Transverse colon (tissue), 4 donors: ENCODE measurements at places on chromosomes 7 and 10.
A peak's percentile ranks its signal among the peaks of the same experiment; 100 is the strongest.

DNA sequence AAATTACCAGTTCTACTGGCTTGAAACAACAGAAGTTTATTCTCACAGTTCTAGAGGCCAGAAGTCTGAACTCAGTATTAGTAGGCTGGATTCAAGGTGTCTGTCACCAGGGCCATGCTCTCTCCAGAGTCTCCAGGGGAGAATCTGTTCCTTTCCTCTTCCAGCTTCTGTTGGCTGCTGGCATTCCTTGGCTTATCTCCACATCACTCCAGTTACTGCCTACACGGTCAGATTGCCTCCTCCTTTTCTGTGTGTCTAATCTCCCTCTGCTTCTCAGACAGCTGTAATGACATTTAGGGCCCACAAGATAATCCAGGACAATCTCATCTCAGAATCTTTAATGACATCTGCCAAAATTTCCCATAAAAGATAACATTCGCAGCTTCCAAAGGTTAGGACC, 36.6 kb downstream of the MAPK8 start:
- no peak for DNase-seq

DNA sequence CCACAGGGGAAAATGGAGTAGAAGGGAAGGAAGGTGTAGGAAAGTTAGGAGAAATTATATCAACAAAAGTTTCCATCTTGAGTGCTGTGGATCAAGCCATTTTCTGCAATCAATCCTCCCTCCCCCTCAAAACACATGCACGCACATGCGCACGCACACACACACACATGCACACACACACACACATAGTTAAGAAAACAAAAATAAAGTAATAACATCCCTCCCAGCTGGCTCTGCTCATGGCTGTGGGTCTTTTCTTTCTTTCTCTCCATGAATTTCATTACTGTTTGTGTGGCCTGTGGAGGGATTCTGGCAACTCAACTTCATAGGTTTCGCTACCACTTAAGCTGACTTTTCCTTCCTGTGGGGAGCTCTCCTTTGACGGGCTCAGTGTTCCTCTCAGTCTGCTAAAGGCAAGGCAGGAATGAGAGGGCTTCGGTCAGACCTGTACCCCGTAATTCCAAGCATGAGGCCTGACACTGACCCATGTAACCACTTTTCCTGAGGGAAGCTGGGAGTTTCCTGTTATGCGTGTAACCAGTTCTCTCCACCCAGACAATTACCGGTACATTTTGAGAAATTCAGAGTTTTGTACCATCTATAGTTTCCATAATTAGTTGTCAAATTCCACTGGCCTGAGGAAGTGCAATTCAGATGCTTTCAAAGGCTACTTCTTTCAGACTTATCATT, 79.8 kb downstream of the ZNF92 start:
- no peak for DNase-seq

DNA sequence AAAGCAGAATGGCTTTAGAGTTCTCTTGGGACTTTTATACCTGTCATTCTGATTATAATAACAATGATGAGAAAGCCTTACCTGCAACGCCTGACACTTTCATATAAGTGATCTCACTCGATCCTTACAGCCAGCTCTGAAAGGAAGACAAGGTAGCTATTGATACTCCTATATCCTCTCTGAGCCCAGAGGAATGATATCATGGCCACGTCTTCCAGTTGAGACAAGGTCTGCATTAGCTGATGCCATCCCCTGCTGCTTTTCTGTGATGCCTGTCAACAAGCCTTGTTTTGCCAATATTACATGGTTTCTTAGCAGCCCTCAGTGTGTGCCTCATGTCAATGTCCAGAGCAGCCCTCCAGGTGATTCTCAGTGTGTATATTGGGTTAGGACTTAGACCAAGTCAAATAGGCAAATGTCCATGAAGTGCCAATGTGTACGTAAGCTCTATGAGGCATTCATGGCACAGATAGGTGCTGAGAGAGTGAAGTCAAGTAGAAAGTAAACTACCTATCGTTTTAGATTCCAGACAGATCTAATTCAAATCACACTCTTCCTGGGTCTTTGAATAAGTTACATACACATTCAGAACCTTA, 405.9 kb downstream of the ADRA2A start:
- DNase-seq: no peak

DNA sequence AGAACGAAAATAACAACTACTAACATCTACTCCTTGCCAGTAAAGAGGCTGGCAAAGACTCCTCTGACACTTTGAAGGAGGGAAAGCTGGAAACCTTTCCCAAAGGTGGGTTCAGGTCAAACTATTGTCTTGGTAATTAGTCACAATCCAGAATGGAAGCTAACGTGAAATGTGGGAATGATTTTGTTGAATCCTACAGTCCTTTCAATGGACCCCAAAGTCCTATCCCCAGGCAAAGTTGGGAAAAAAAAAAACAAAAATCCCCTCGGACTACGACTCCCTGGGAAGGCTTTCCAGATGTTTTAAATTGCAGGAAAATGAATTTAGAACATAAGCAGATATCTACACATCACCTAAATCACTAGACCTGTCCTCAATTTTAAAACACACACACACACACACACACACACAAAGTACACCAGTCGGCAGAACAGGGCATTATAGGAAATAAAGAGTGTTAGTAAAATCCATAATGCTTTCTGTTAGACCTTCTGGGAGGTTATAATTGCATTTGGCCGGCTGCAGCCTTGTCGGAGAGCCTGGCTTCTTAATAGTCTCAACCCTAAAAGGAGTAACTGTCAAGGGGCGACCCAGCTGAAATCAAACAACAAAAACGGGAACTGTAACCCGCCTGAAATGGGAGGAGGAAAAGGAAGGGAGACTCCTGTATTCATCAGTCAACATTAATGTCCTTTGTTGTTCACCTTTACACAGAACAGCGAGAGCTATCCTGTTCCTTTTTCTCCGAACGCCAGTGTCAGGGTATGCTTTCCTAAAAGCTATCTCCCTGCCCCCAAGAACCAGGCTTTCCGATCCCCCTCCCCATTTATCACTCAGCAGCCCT, 1.5 kb downstream of the DOCK4 start:
- no peak for DNase-seq

GRCh38 chr7:101699881-101700823, 71.1 kb upstream of the MYL10 start:
- no peak for DNase-seq

GRCh38 chr7:33698692-33699128, 206.6 kb upstream of the BMPER start:
- DNase-seq: peak; percentile 16

DNA sequence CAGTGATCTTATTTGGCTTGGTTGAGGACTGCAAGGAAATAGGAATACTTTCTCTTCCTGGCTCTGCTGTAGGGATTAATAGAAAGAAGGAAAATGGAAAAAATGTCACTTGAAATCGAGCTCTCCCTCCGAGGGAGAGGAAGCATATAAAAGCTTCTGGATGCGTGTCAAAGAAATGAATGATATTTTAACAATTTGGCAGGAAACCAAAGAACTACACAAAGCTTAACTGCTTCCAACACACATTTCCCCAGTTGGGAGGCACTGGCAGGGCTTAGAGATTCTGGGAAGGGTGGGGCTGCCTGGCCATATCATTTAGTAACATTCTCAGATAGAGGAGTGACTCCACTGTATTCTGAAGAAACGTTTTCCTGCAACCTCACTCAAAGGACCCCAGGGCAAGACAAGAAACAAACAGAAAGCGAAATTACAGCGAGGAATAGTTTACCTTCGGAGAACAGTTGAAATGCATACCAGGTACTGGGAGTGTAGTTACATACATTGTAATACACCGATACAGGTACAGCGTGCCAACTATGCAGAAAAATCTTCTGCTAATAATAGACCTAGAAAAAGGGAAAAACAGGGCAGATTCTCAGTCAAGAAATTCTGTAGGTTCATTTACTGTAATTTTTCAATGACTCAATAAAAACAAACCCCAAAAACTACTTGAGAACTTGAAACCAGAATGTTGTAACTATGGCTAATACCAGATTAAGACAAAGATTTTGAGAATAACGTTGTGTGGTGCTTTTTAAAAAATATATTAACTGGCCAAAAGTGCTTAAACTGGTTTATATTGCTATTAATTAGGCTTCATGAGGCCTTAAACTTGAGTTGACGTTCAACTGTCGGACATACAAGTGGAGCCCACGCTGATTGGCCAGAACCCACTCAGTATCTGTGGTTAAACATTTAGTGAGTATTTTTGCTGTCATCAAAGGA, 75.7 kb upstream of the ASAH2 start:
- DNase-seq: no peak

GRCh38 chr7:118182593-118183427, 1.2 kb upstream of the LSM8 start:
- DNase-seq: no peak

GRCh38 chr10:5659702-5660528, 6.5 kb downstream of the ASB13 start:
- peak; percentile 63 for DNase-seq

DNA sequence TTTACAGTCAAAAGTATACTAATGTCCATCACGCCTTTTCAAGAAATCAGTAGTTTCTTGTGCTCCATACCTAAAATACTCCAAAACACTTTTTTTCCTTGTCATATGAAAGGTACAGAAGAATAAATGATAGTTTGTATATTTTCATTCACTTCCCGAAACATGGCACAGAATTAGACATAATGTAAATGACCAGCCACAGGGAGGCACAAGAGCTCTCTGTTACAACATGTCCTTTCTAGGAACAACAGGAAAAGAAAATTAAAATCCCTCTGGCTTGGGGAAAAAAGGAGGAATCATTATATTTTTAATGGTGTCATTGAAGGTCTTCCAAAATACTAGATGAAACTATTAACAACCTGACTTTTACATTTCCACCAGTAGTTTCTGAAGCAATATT, 331.2 kb downstream of the ACTR3B start:
- DNase-seq: no peak

- DNase-seq: no peak
Measured at GRCh38 chr7:90660100-90660499, 64.0 kb downstream of the CDK14 start.

- peak; percentile 32 for DNase-seq
Measured at GRCh38 chr10:85548034-85548433, 818.6 kb downstream of the GRID1 start.
